ENCODE measurements at places on chromosomes 4 and X.
A peak's percentile ranks its signal among the peaks of the same experiment; 100 is the strongest.

- peaks cover 3% of the 10 kb centered on the region for H3K4me1 ChIP-seq
- H3K36me3 ChIP-seq: no peaks in the 10 kb centered on the region
- H3K27me3 ChIP-seq: no peaks in the 10 kb centered on the region
- no peak overlapping the region for H3K4me3 ChIP-seq
- H3K27ac ChIP-seq: no peak overlapping the region
These were observed 297.4 kb downstream of the ANKRD50 start for GRCh38 chr4:124415146-124415545.

DNA sequence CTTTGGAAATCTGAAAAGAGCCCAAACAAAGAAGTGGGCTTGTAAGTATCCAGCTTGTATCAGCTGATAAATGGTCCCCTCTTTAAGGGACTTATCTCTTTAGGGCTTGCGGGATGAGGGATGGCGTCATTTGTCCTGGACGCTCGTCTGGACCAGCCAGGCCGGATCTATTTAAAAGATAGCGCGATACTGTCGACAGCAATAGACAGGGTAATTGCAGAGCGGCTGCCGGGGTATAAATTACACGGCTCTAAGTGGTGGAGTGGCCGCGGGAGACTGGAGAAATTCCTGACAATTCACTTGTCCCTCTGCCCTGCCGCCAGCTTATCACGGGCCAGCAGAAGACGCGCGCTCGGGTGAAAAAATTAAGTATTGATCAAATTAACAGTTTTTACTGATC lies 90.7 kb downstream of the FAM53A start:
- no peak overlapping the region for H3K27ac ChIP-seq
- H3K27me3 ChIP-seq: peaks cover 3% of the 10 kb centered on the region
- peaks cover 8% of the 10 kb centered on the region for H3K36me3 ChIP-seq

DNA sequence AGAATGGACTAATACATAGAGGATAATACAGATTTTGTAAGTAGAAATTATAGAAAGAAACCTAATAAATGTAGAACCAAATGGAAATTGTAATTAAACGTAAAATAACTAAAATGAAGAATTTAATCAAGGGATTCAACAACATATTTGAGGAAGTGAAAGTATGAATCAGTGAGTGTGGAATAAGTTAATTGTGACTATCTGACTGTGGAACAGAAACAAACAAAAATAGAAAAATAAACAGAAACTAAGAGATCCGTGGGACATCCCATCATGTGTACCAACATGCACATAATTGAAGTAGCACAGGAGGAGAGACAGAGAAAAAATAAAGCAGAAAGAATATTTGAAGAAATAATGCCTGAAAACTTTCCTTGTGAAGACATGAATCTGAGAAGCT lies 208.6 kb upstream of the TACR3 start:
- peaks cover 13% of the 10 kb centered on the region for H3K4me1 ChIP-seq
- no peaks in the 10 kb centered on the region for H3K36me3 ChIP-seq
- no peak overlapping the region for H3K27ac ChIP-seq
- no peaks in the 10 kb centered on the region for H3K27me3 ChIP-seq

DNA sequence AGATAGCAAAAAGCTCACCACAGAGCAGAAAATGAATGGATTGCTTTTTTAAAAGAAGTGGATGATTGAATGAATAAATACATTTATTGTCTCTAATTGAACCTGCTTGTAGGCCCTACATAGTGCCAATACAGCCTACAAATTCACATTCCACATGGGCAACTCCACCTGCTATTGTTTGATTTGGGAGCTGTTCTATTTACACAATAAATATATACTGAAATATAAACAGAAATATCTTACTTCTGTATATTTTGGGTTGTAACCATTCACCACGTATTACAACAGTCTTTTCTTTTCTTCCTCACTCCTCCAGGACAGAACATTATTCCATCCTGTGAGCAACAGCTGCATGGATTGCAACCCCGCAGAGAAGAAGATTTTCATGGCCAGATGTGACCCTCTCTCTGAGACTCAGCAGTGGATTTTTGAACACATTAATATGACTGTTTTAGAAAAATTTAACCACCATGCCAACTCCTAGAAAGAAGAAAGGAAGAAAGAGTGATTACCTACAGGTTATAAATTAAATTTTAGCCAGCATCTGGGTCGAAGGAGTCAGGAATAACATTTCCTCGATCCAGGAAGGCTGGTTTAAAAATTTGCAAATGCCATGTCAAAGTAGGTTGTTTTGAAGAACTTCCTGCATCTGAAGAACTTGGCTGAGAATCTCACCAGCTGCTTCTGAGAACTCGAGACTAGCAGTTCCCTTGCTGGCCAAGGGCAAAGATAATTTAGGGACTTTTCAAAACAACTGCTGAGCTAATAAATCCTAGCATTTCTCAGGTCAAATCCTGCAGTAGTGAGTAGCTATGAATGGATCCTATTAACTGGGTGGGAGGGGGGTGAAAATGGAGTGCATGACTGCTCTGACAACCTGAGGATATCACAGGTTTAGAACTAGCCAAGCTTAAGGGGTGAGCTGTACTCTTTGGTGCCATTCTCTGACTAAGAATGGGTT lies 128.7 kb upstream of the GALNT7 start:
- no peaks in the 10 kb centered on the region for H3K36me3 ChIP-seq
- H3K27ac ChIP-seq: peak overlapping the region; percentile 80
- H3K27me3 ChIP-seq: no peaks in the 10 kb centered on the region
- H3K4me1 ChIP-seq: peaks cover 61% of the 10 kb centered on the region

- DNase-seq: no peak
- no peak overlapping the region for H3K27ac ChIP-seq
- no peaks in the 10 kb centered on the region for H3K4me1 ChIP-seq
- no peaks in the 10 kb centered on the region for H3K27me3 ChIP-seq
- H3K36me3 ChIP-seq: no peaks in the 10 kb centered on the region
These were observed 37.8 kb downstream of the WNK3 start for GRCh38 chrX:54320067-54320466.

- no peaks in the 10 kb centered on the region for H3K27me3 ChIP-seq
- peaks cover 3% of the 10 kb centered on the region for H3K36me3 ChIP-seq
- H3K27ac ChIP-seq: no peak overlapping the region
- DNase-seq: no peak
- H3K4me1 ChIP-seq: no peaks in the 10 kb centered on the region
These were observed 45.5 kb downstream of the PPP1R2C start for GRCh38 chrX:42732506-42732905.

DNA sequence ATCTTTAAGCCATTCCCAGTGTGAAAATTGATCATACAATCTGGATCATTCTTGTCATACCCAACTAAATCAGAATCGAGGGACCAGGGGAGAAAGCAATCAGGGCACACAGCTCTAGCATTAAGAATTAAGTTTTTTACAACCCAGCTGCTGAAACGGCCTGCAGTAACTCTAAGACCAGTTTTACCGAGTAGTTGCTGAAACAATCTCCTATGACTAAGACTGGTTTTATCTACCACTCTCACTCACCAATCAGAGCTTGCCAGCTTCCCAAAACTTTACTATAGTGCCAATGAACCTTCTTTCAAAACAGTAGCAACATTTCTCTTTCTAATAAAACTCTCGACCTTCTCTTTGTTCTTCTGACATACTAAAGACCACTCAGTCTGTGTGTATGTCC lies 2.8 kb upstream of the SAP30 start:
- H3K4me1 ChIP-seq: peaks cover 20% of the 10 kb centered on the region
- no peak for DNase-seq
- H3K27ac ChIP-seq: no peak overlapping the region
- no peak overlapping the region for H3K4me3 ChIP-seq

- no peaks in the 10 kb centered on the region for H3K4me1 ChIP-seq
- DNase-seq: no peak
- no peak overlapping the region for H3K27ac ChIP-seq
- no peaks in the 10 kb centered on the region for H3K36me3 ChIP-seq
- H3K4me3 ChIP-seq: no peak overlapping the region
- H3K27me3 ChIP-seq: no peaks in the 10 kb centered on the region
These were observed 20.5 kb upstream of the CD40LG start for GRCh38 chrX:136627409-136627808.

GRCh38 chr4:1356181-1356998 lies 9.4 kb downstream of the UVSSA start:
- H3K36me3 ChIP-seq: peaks cover 2% of the 10 kb centered on the region
- peaks cover 3% of the 10 kb centered on the region for H3K4me1 ChIP-seq
- no peaks in the 10 kb centered on the region for H3K27me3 ChIP-seq

DNA sequence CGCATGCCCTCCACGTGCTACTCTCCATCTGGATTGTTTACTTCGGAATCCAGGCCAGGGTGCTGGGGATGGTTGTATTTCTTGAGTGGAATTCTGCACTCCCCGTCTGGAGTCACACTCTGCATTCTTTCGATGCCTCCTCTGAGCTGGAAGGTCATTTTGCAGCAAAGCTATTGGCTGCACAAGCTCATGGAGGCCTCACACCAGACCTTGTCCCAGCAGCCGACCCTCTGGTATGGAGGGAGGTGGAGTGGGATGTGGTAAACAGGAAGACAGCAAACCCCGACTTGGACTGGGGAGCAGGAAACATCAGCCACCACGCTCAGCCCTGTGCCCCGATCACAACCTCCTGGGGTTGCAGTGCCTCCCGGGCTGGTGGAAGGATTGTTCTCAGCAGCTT lies 225.3 kb upstream of the LNX1 start:
- no peaks in the 10 kb centered on the region for H3K27me3 ChIP-seq
- H3K4me3 ChIP-seq: no peak overlapping the region
- H3K36me3 ChIP-seq: no peaks in the 10 kb centered on the region
- no peak for DNase-seq
- no peak overlapping the region for H3K27ac ChIP-seq

DNA sequence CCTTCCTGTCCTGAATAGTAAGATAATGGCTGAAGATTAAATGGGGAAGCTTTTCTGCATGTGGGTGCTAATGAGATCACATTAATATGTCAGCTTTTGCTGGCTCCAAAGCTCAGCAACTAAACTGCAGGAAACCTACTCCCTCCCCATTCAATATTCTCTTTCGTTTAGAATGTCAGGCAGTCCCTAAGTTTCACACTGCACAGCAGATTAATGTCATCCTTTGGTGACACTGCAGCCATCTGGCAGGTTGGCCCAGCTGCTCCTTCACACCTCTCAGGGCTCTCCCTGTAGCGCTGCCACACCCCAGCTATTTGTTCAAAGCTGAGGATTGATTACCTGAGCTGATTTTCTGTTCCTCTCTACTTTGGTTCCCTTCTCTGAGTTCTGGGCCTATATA lies 110.5 kb downstream of the KDR start:
- no peak for DNase-seq
- peaks cover 29% of the 10 kb centered on the region for H3K4me1 ChIP-seq
- no peaks in the 10 kb centered on the region for H3K36me3 ChIP-seq
- no peak overlapping the region for H3K27ac ChIP-seq

DNA sequence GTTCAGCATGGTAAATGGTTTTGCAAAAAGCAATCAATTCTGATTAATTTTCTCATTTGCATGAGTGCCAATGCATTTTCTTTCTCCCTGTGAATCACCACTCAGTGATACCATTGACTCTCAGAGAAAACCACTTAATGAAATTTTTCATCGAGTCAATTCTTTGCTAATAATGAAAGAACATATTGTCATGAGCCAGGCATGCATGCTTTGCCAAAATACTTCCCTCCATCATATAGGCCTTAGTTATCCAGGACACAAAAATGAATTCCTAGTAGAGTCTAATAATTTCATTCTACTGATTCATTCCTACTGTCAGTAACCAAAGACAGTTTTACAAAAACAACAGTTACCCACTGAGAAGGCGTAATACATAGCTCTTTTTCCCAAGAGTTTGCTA lies 680.0 kb downstream of the TRIML1 start:
- no peak overlapping the region for H3K4me3 ChIP-seq
- H3K4me1 ChIP-seq: no peaks in the 10 kb centered on the region
- H3K36me3 ChIP-seq: no peaks in the 10 kb centered on the region
- DNase-seq: no peak
- H3K27ac ChIP-seq: no peak overlapping the region
- no peaks in the 10 kb centered on the region for H3K27me3 ChIP-seq

- peaks cover 9% of the 10 kb centered on the region for H3K4me1 ChIP-seq
- no peak for DNase-seq
- H3K36me3 ChIP-seq: no peaks in the 10 kb centered on the region
- H3K4me3 ChIP-seq: no peak overlapping the region
- H3K27me3 ChIP-seq: no peaks in the 10 kb centered on the region
- peak overlapping the region; percentile 15 for H3K27ac ChIP-seq
These were observed 543.0 kb downstream of the SPRY1 start for GRCh38 chr4:123939621-123940020.

DNA sequence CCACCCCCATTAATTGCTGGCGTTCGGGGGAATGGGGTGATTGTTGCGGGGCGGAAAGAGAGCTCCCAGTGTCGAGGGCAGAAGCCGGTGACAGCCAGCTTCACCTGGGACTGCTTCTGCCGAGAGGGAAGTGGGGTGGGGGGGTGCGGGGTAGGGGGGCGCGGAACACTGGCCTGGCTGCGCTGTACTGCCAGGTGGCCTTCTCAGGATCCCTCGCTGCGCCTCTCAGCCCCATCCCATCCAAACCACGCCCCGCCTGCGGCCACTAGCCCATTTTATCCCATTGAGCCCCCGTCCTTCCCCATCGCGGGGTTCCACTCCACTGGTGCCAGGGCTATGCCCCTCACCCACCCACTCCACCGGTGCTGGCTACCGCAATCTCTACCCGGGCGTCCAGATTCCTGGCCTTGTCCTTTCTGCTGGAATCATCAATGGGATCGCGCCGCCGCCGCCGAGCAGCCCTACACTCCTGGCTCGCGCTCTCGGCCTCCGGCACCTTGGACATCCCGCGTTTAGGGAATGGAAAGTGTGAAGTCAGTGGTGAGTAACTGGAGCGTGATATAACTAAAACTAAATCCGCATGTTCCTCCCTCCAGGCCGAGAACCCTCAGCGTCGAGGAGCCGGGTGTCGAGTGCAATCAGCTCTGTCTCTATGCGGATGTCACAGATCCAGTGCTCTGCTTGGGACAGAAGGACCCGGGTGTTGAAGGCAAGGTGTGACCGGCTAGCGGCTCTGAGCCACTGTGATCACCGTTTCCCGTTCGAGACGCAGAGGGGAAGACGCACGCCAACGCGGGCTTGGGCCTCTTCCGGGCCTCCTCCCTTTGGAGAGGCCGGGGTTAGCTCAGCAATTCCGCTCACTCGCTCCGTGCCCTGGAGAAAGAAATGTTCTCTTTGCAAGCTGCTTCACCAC lies 20.5 kb downstream of the NKX3-2 start:
- H3K4me3 ChIP-seq: peak overlapping the region; percentile 62
- H3K36me3 ChIP-seq: peaks cover 11% of the 10 kb centered on the region
- H3K27ac ChIP-seq: no peak overlapping the region
- H3K27me3 ChIP-seq: peaks cover 92% of the 10 kb centered on the region
- H3K4me1 ChIP-seq: peaks cover 54% of the 10 kb centered on the region

DNA sequence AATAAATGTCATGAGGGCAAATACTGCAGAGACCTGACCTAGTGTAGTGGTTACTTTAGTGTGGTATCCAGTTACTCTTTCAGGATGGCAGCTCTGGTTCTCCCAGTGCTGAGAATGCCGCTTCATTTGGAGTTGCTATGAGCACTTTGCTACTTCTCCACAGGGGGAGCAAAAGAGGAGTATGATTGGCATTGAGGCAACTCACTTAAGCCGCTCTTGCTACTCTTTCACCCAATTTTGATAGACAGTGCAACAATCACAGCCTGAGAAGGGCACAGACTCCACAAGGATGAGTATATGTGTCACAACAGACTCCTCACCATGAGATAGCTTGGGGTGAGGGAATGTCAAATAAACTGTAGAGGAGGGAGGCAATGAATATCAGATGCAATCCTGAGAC lies 81.2 kb downstream of the NPY1R start:
- no peaks in the 10 kb centered on the region for H3K27me3 ChIP-seq
- H3K36me3 ChIP-seq: peaks cover 10% of the 10 kb centered on the region
- H3K27ac ChIP-seq: no peak overlapping the region
- H3K4me3 ChIP-seq: no peak overlapping the region
- DNase-seq: no peak

Data from WTC11 (cell line).